ENCODE measurements at places on chromosomes 1 and 21.
A peak's percentile ranks its signal among the peaks of the same experiment; 100 is the strongest.

- no peak for DNase-seq
These were observed 262.4 kb downstream of the ST6GALNAC3 start for GRCh38 chr1:76336931-76337371.

DNA sequence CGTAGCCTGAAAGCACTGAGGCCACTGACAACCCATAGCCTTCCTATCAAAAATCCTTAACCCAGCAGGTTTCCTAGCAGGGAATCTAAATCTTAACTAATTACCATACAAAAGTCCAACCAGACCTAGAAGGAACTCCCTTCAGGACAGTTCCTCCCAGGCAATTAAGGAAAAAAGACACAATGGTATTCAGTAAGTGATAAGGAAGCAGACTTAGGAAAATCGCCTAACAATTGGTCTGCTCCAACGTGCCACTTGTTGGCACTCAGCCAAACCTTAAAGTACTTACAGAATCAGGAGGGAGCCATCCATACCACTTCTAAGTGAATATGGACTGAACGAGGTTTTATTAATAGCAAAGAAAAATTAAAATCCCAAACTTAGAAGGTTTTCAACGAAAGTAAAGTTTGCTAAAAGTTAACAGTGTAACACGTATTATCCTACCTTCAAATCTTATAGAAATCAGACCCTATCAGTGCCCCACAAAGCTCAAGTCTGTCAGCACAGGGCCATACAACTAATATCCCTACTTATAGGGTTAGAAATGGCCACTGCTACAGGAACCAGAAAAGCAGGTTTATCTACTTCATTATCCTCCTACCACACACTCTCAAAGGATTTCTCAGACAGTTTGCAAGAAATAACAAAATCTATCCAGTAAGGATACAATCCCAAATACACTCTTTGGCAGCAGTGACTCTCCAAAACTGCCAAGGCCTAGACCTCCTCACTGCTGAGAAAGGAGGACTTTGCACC, 29.0 kb downstream of the SPATA6 start:
- DNase-seq, result no peak

DNA sequence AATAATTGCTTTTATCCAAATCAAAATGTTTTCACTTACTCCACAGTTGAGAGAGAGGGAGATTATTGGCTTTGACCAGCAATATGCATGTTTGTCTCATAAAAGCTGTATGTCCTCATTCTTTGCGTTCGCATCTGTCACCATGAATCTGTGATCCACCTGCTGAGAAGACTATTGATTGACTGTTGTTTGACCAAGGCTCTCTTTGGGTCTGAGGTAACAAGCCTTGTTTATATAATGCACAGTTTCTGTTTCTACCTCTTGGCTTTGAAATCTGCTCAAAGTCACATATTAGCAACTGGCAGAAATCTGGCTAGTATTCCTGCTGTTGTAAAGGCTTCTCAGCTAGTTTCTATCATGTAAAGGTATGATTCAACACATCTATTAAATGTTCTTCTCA, 157.0 kb downstream of the LYPLAL1 start:
- DNase-seq, result no peak

DNA sequence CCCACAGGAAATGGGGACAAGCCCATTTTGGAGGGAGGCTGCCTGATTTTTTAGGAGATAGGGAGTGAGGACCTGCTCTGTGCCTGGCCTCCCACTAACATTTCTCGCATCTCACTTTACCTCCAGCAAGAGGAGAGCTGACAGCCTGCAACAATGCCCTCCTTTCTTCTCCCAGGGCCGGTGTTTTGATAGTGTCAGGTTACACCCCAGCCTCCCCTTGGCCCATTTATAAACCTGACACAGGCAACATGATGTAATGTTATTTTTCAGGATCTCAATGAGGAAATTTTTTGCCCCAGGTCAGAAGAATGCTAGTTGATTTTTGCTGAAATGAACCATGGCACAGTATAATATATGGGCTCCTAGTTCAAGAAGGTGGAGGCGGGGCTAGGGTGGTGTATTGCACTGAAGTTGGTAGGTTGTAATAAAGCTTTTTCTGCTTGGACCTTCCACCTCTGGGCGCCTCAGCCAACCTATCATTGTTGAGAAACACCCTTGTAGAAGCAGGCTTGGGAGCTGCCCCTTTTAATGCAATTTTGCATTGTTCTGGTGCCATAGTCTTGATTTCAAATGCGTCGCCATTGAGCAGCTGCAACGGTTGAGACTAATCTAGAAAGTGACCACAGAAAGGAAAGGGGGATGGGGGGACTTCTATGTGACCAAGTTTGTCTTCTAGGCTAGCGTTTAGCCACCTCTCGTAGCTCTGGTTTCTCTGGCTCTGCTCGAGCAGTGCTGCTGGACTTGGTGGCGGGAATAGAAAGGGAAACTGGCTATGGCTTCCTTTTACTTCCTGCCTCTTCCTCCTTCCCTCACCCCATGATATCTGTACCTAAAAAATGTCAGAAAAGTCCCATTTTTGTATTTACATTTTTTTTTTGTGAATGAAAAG, 53.0 kb downstream of the PBX1 start:
- DNase-seq, result no peak

GRCh38 chr1:58654322-58654721, 45.5 kb downstream of the MYSM1 start:
- no peak for DNase-seq

DNA sequence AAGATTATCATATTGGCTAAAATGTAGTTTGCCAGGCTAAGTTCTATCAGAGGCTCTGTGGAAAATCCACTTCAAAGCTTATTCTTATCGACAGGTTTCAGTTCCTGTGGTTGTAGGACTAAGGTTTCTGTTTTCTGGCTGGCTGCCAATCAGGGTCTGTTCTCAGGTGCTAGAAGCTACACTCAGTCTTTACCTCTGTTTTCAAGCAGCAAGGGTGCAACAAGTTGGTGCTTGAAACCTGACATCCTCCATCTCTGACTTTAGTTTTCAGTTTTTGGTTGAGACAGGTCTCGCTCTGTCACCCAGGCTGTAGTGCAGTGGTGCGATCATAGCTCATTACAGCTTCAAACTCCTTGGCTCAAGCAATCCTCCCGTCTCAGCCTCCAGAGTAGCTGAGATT, 15.3 kb upstream of the TMCO2 start:
- peak; percentile 58 for DNase-seq

GRCh38 chr21:18522181-18522972, 118.8 kb upstream of the TMPRSS15 start:
- DNase-seq, result no peak

DNA sequence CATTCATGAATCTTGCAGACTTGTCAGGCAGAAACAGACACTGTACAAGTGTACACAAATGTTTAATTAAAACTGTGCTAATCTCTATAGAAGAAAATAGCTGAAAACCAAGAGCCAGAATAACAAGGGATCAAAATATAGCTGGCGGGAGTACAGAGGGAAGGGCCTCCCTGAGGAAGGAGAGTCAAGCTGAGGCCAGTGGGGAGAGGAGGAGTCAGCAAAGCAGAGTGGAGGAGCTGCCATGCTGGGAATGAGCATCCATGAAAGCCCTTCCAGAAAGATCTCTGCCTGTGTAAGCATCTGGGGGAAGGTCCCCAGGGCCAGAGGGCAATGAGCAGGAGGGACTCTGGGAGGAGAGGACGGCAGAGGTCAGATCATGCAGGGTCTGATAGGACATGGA, 15.1 kb downstream of the SLAMF8 start:
- DNase-seq, result no peak

DNA sequence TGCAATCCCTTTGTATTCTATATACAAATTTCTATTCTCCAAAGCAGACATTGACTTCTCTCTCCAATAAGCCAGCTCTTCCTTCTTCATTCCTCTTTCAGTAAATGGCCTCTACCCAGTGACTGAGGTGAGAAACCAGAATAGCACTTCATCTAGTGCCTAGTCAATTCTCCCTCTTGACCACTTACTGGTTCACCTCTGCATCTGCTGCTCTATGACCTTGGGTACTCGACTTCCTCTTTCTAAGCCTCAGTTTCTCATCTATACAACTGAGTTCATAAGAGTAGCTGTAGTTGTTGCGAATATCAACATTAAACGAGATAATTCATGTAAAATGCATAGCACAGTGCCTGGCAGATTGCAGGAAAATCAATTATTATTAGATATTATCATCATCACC, 12.4 kb downstream of the LYST start:
- DNase-seq, result no peak

- no peak for DNase-seq
These were observed 27.5 kb downstream of the DMBX1 start for GRCh38 chr1:46517010-46517600.

DNA sequence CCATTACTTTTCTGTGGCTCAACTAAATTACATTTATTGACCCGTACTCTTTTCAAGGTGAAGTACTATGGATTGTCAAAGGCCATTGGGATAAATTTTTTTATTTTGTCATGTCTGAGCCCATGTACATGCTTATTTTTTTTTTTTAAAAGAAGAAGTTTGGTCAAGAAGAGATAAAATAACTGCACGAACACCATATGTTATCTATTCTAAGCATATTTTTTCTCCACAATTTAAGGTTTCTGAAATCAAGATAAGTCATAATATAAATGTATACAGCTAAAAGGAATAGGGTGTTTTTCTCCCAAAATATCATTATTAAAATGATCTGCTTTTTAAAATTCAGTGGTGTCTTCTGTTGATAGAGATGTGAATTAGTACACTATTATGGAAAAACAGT, 35.0 kb upstream of the SH2D1B start:
- DNase-seq, result no peak

DNA sequence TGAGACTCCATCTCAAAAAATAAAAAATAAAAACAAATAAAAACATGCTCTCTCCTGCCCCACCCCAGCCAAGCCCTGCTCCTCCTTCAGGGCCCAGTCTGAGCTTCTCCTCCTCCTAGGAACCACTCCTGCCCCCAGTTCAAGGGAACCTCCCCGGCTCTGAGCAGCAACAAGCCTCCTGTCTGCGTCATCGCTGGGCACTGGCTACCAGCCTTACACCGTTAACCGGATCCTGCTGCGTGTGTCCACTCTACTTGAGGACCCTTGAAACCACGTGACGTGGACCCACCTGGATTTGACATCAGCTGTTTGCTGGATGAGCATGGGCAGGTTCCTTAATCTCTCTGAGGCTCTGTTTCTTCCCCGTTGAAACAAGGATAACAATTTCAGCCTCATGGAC, 1.6 kb upstream of the TAS1R2 start:
- no peak for DNase-seq
